Common myeloid progenitor, CD34-positive (primary cell): ENCODE measurements at places on chromosomes 3 and 15.

GRCh38 chr15:100383302-100384107, 41.7 kb upstream of the ADAMTS17 start:
- DNase-seq: peak; percentile 31
- no peaks in the 10 kb centered on the region for H3K36me3 ChIP-seq
- no peaks in the 10 kb centered on the region for H3K4me1 ChIP-seq
- H3K27ac ChIP-seq: no peak overlapping the region
- H3K4me3 ChIP-seq: no peak overlapping the region

DNA sequence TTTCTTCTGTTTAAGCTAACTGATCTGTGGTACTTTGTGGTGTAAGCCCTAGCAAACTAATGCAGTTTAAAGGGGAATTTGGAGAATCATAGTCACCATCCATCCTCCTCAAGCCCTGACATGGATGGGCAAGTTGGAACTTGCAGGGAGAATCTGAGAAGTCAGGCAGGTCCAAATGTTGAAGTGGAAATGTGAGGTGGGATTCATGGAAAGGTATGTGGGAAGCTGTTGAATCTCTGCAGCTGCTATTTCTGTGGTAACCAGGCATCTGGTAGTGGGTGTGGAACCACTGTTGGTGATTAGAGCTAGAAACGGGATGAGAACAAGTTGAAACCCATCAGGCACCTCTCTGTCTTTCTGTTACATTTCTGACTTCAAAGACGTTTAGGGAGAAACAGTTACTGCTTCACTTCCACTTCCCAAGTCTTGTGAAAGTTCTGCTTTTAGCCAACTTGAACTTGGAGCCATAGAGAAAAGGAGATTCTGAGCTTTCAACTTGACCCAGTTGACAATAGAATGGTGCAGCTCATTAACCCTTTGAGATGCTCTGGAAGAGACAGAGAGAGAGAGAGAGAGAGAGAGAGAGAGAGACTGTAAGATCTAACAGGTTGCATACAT, 38.1 kb upstream of the NMNAT3 start:
- no peak overlapping the region for H3K4me3 ChIP-seq
- no peak for DNase-seq
- no peak overlapping the region for H3K27ac ChIP-seq
- no peaks in the 10 kb centered on the region for H3K36me3 ChIP-seq
- no peaks in the 10 kb centered on the region for H3K27me3 ChIP-seq

- DNase-seq: no peak
- no peaks in the 10 kb centered on the region for H3K36me3 ChIP-seq
- H3K27ac ChIP-seq: no peak overlapping the region
- H3K27me3 ChIP-seq: no peaks in the 10 kb centered on the region
- no peaks in the 10 kb centered on the region for H3K4me1 ChIP-seq
- no peak overlapping the region for H3K4me3 ChIP-seq
Observed at GRCh38 chr15:68980786-68981185, 33.7 kb upstream of the NOX5 start.

DNA sequence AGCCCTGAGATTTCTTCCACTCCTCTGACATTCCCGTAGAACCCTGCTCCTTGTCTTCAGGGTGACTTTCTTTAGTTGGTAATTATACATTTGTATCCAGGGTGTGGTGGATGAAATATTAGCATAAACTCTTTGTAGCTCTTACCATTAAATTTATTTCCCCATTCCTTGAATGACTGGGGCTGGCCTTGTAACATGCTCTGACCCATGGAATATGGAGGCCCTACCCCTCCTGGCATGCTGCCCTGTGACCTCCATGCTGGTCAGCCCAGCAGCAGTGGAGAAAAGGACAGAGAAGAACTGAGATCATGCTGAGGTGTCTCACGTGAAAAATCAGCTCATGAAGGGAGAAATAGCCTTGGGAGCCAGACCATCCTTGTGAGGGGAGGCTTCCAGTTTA, 96.1 kb upstream of the PROK2 start:
- H3K4me3 ChIP-seq: no peak overlapping the region
- H3K36me3 ChIP-seq: no peaks in the 10 kb centered on the region
- no peak for DNase-seq

- no peak overlapping the region for H3K27ac ChIP-seq
- no peaks in the 10 kb centered on the region for H3K4me1 ChIP-seq
- H3K36me3 ChIP-seq: peaks cover 45% of the 10 kb centered on the region
- DNase-seq: no peak
Observed at GRCh38 chr3:11791339-11792200, 55.1 kb downstream of the TAMM41 start.

GRCh38 chr15:68470049-68470742, 38.2 kb upstream of the ITGA11 start:
- no peaks in the 10 kb centered on the region for H3K4me1 ChIP-seq
- no peaks in the 10 kb centered on the region for H3K27me3 ChIP-seq
- no peak overlapping the region for H3K4me3 ChIP-seq
- no peak for DNase-seq
- H3K36me3 ChIP-seq: no peaks in the 10 kb centered on the region

DNA sequence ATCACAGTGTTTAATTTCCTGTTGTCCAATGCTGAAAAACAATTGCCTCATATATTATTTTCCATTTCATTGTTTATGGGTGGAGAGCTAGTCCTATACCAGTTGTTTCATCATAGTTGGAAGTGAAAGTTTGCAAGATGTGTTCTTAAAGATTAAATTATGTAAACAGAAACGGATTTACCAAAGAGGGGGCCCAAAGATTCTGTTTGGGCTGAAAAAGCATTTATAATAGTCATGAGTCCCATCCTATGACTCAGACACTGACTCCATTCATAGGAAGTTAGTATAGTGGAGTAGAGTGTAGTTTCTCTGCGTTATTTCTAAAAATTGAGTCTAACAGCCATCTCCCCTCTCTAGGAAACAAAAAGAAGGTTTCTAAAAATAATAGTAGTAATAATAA, 24.3 kb downstream of the NFKBIZ start:
- H3K27me3 ChIP-seq: no peaks in the 10 kb centered on the region
- H3K36me3 ChIP-seq: no peaks in the 10 kb centered on the region
- no peak overlapping the region for H3K4me3 ChIP-seq
- no peak overlapping the region for H3K27ac ChIP-seq
- no peaks in the 10 kb centered on the region for H3K4me1 ChIP-seq

- DNase-seq: no peak
- no peaks in the 10 kb centered on the region for H3K36me3 ChIP-seq
- H3K27me3 ChIP-seq: no peaks in the 10 kb centered on the region
- H3K27ac ChIP-seq: no peak overlapping the region
- H3K4me3 ChIP-seq: no peak overlapping the region
Observed at GRCh38 chr3:151226088-151226563, 23.1 kb upstream of the GPR171 start.

GRCh38 chr15:84721371-84721770, 5.4 kb upstream of the SEC11A start:
- H3K36me3 ChIP-seq: no peaks in the 10 kb centered on the region
- H3K4me3 ChIP-seq: no peak overlapping the region
- H3K27me3 ChIP-seq: no peaks in the 10 kb centered on the region
- peaks cover 13% of the 10 kb centered on the region for H3K4me1 ChIP-seq
- DNase-seq: no peak

- no peaks in the 10 kb centered on the region for H3K4me1 ChIP-seq
- H3K27me3 ChIP-seq: no peaks in the 10 kb centered on the region
Observed at GRCh38 chr3:167246252-167246651, 133.8 kb downstream of the ZBBX start.

DNA sequence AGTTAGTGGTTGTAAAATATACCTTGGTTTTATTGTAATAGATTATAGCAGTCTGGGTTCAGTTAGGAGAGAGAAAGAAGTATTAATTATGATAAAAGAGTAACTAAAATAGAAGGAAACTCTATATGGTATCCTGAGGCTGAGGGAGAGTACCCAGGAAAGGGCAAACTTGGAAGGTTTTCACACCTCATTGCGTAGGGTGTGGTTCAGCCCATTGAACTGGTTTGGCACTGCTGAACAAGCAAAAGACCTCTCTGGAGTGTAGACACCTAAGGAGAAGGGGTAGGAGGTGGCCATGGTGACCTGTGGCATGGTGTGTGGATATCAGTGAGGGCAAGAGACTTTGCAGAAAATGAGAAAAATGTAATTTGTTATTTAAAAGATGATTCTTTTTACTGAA, 63.5 kb downstream of the STT3B start:
- no peak for DNase-seq
- H3K4me1 ChIP-seq: no peaks in the 10 kb centered on the region
- no peak overlapping the region for H3K27ac ChIP-seq

DNA sequence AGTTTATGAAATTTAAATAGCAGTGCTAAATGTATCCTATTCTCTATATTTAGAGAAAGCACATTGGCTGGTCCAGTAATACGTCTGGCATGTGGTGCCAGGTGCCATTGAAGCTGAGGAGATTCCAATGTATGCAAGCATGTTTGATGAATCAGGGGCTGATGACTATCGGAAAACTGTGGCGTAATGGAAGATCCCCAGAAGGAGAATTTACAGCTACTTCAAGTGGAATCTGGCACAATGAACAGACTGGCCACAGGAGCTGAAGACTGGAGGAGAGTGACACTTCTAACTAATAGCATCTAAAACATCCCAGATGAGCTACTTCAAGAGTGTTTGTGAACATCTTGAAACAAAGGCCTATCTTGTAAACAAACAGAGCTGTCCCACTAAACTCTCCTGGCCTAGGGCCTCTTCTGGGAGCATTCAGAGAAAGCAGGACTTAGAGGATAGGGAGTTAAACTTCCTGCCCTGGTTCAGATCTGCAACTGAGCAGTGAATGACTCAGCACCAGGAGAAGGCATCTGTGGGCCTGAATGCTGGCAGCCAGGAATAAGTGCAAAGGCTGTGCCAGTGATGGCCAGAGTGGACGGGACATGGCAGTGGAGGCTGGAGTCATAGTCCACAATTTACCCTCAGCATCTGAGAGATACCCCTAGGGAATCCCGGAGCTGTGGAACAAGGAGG, 15.2 kb upstream of the ACTC1 start:
- H3K4me1 ChIP-seq: no peaks in the 10 kb centered on the region
- no peaks in the 10 kb centered on the region for H3K27me3 ChIP-seq
- no peak overlapping the region for H3K27ac ChIP-seq
- no peak overlapping the region for H3K4me3 ChIP-seq
- no peaks in the 10 kb centered on the region for H3K36me3 ChIP-seq

DNA sequence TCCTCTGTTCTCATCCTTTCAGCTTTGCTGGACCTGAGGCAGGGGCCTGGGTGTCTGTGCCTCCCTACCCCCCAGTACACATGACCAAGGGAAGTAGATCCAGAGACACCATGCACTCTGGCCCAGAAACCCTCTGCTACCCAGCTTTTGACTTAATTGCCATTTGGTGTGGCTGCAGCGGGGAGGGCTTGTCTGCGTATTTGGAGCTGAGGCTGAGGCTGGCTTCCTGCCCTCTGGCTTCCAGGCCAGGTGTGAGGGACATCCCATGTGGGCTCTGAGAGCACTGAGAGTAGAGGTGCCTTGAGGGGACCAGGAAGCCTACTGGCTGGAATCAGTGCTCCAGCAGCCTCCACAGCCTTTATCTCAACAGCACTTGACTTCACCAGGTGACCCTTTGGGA, 26.9 kb downstream of the PPCDC start:
- no peak overlapping the region for H3K27ac ChIP-seq
- no peak overlapping the region for H3K4me3 ChIP-seq
- no peaks in the 10 kb centered on the region for H3K27me3 ChIP-seq
- no peak for DNase-seq
- peaks cover 27% of the 10 kb centered on the region for H3K36me3 ChIP-seq

DNA sequence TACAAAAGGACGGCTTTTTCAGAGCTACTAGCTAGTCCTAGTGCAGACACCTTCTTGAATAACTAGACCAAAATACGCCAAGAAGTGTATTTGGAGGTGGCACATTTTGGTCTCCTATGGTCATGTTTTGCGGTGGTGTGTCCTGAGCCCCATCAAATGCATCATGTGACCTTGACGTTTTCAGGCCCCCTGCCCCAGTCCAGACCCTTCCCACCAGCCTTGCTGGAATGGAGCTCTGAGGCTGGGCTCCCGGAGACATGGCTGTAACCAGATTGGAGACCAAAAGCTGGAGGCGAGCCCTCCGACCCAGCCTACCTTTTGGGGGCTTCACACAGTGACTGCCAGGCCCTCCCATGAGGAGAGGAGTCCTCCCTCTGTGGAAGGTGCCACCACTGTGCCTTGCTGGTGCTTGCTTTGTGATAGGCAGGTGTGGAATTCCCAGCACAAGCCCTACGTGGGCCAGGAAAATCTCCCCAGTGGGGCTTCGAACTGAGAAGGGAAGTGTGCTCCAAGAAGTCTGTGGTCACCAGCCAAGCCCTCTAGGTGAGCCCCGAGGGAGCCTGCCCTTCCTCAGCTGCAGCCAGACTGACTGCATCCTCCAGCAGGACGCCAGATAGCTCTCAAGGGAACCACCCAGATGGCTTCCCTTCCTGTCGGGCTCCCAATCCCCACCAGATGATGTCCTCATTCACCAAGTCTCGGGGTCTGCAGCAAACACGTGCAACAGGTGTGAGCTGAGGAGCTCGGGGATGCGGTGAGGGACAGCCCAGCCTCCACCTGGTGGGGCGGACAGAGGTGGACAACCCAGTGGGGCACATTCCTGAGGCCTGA, 126.2 kb downstream of the ASB7 start:
- peaks cover 8% of the 10 kb centered on the region for H3K27me3 ChIP-seq
- no peak for DNase-seq
- no peak overlapping the region for H3K4me3 ChIP-seq
- no peak overlapping the region for H3K27ac ChIP-seq
- no peaks in the 10 kb centered on the region for H3K4me1 ChIP-seq

DNA sequence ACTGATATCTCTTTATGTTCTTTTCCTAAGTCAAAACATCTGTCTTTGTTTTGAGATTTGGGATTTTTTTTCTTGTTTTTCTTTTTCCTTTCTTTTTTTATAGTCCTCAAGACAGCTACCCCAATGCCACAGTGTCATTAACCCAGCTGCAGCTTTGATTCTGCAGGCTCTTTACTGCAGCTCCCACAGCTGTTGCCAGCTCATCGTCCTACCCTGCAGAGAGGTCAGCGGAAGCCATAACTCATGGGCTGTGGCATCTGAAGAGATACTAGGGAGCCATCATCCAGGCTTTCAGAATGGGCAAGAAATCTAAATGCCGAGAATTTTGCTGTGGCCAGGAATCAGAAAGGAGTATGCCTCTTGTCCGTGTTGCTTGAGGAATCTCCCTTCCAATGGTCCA, 44.3 kb upstream of the SLC24A5 start:
- no peaks in the 10 kb centered on the region for H3K4me1 ChIP-seq
- H3K4me3 ChIP-seq: no peak overlapping the region
- no peak overlapping the region for H3K27ac ChIP-seq
- H3K36me3 ChIP-seq: no peaks in the 10 kb centered on the region
- DNase-seq: no peak

DNA sequence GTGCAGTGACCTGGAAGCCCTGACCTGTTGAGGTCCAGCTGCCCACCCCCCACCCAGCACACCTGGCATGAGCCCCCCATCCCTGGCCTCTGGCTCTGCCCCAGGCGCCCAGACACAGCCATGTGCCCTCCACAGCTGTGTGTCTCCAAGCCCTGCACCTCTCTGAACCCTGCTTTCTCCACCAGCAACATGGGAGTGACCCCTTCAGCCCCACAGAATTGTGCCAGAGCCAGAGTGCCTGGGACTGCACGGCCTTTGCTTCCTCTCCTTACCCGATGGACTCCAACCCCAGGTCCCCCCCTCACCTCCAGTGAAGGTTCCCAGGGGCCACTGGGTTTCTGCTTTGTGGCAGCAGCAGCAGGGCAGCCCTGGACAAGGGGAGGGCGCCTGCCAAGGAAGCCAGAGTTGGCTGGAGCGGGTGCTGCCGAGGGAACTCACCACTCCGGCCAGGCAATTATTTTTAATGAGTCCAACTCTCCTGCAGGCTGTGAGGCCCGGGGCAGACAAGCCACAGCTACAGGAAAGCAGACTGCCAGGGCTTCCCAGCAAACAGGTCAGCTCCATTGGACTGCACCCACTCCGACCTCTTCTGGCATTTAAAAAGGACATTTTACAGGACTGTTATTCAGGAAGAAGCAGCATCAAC, 24.1 kb downstream of the PRR20G start:
- H3K27ac ChIP-seq: no peak overlapping the region
- no peak overlapping the region for H3K4me3 ChIP-seq
- DNase-seq: no peak
- H3K4me1 ChIP-seq: no peaks in the 10 kb centered on the region
- H3K36me3 ChIP-seq: no peaks in the 10 kb centered on the region
